NCI-H2081 (cell line): ENCODE measurements at places on chromosomes 4 and X.

DNA sequence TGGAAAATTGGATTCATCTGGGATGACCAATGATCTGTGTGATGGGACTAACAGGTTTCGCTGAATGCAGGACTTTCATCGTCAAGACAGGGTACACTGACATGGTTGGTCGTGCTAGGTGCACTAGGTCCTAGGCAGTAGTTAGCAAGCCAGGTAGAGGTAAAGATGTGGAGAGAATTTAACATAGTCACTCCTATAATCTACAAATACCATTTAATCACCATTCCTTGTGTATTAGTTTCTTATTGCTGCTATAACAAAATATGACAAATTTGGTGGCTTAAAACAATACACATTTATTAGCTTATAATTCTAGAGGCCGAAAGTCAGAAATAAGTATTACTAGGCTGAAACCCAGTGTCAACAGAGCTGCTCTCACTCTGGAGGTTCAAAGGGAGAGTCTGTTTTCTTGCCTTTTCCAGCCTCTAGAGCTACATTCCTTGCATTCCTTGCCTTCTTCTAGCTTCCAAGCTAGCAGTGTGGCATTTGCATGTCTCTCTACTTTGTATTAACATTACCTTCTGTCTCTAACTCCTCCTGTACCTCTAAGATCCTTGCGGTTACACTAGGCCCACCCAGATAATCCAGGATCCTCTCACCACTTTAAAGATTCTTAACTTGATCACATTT lies 98.7 kb upstream of the GRIA3 start:
- DNase-seq = no peak

- DNase-seq = no peak
These were observed 19.8 kb upstream of the TBC1D14 start for GRCh38 chr4:6889736-6890324.

DNA sequence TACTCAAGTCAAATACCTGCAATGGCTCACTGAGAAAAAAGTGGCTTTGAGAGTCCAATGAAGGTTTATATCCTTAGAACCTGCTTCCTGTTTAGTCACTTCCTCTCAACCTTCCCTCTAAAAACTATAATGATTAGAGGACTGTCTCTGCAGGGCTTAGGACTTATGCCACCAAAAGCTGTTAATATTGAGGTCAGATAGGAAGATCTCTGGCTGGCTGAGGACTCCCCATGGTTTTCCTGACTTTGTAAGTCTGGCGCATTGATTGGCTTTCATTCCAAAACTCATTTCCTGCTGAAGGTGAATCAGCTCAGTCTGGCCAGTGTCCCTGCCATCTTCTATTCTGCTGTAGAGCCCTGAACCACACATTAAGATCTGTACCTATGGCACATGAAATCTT lies 140.9 kb upstream of the ANK2 start:
- no peak for DNase-seq

DNA sequence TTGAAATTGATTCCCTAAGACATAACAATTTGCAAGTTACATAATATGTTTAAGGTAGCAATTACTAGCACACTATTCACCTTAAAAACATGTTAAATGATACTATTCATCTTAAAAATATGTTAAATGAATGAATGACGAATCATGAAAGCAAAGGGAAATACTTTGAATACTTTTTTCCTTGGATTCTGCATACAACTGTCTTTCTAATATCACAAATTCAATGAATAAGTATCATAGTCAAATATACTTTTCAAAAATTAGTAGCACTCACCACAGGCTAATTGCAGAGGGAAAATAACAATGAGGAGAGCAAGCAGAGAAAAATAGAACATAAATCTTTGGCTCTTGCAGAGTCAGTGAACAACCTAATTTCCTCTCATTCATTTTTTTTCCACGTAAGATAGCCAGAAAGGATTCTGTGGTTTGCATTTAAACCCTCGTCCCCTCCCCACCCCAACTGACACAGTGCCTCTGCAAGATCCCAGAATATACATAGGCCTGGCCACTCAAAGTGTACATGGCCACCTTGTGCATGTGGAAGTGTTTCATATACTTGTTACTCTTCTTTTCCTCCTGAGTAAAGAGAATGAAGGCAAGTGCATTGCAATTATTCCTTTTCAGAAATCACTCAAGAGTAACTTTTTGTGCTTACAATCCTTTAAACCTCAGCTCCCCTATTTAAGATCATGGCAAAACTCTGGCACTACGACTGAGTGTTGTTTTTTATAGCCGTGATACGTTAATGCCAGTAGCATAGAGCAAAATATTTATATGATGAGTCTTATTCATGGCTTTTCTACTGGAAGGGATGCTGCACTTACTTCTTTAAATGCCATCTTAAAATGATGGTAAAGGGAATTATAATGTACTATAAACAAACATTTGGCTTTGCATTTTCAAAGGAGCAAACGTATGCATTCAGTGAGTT lies 236.4 kb downstream of the PDGFC start:
- no peak for DNase-seq
